NCI-H187 treated with DMSO at 0.1 percent for 48 hours (cell line): ENCODE measurements at places on chromosomes 6 and 20.

DNA sequence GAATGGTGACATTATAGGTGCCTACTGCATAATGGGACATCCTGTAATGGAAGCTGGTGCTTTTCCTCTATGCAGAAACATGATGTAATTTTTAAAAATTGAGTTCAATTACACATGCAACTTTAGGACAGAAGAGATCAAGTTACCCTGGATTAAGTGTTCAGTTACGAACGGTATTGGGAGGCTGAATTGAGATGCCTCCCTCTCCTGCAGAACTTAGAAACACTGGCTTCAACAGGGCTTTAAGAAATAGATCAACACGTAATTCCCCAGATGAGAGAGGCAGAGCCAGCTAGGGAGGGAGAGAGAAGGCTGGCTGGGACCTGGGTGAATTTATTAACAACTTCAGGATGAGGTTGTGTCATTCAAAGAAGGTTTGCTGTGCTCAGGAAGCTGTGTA lies 232.8 kb downstream of the CDH26 start:
- DNase-seq: no peak

DNA sequence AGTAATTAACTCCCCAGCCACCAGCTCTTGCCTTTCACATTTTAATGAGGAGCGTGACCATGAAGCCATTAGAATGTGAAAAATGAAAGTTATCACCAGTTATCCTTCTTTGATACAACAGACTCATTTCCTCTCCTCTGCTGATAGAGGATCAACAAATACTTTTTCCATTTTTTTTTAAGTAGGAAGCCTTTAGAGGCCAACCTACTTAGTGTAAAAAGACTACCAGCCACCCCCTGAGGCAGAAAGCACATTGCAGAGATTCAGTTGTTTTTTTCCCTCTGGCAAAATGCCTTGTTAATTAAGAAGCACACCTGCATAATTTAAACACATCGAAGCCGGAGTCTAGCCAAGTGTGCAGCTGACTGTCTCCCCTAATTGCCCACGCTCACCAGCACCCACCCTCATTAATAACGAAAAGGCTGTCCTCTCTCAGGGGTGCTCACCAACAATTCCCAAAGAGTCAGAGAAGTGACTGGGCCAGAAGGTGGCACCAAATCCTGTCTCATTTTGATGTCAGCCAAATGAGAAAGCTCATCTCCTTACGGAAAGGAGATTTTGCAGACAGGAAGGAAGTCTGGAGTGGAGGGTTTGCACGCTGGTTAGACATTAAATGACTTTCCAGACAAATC lies 60.9 kb upstream of the MC3R start:
- DNase-seq: no peak

DNA sequence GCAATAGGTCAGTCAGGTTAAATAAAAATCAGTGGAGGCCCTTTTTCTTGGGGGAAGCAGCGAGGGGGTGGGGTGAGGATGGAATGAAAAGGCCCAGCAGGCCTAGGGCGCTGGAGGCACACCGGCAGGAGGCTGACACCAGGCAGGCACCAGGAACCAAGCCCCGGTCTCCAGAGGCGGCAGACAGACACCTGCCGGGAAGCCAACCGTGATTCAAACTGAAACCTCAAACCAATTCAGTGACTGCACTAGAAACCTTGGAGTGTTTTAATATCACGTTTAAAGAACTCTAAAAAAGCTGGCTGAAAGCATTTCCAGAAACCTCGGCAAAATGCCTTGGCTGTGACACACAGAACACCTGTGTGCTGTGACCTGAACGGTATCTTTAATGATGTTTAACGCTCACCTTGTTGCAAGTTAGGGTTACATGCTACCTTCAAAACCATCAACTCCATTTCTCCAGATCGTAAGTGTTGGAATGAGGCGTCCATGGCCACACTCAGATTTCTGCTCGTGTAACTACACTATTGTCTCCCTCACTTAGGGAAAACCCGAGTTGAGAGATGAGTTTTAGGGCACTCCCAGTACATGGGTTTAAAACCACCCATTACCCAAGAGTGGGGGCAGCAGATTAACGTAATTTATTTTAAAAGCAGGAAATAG lies 27.2 kb downstream of the DIDO1 start:
- DNase-seq: peak; percentile 46

DNA sequence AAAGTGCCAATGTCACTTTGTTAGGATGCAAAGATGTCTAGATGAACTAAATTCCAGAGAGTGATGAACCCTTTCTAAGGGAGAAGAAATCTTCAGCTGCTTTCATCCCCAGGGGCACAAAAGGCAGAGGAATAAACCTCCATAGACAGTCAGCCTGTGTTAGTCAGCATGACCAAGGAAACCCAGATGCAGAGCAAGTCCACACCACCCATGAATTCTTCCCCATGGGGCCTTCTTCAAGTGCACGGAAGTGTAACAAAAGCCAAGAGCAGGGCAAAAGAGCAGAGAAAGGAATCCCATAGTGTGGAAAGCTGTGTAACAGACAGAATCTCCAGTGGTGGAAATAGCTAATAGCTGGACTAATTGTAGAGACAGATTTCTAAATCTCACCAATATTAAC lies 50.0 kb downstream of the DCDC2 start:
- no peak for DNase-seq

DNA sequence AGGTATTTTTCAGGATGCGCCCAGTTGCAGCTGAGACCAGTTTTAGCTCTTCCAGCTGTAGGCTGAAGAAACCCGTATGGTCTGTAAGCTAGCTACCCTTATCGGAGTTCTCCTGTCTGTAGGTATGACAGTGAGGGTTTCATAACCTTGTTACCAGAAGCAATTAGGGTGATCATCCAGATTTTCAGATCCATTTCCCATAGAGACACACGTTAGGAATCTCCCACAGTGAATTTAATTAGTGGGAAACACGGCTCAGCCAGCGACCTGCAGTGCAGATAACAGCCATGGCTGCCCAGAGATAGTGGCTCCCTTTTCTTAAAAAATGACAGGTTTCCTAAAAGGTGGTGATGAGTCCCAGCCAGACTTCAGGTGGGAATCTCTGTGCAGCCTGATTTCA lies 111.1 kb downstream of the BTBD3 start:
- DNase-seq: no peak

DNA sequence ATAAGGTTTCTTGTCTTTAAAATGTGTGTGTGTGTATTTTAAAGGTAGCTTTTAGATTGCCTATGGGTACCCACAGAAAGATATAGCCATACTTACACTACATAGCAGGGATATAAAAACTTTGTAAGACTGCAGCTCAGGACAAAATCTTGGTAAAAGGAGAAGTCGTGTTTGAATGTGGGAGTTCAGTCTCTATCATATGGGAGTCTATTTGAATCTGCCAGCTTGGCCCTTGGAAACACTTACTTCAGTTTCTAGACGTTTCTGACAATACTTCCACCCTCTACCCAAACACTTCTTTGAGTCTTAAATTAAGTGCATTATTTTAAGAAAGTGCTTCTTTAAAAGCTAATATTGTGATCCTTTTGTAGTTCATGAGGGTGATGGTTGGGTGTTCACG lies 155.7 kb downstream of the CARMIL1 start:
- no peak for DNase-seq

- no peak for DNase-seq
Observed at GRCh38 chr6:167706313-167707109, 120.2 kb upstream of the AFDN start.

- no peak for DNase-seq
Observed at GRCh38 chr20:1304710-1305515, 24.0 kb downstream of the SDCBP2 start.

DNA sequence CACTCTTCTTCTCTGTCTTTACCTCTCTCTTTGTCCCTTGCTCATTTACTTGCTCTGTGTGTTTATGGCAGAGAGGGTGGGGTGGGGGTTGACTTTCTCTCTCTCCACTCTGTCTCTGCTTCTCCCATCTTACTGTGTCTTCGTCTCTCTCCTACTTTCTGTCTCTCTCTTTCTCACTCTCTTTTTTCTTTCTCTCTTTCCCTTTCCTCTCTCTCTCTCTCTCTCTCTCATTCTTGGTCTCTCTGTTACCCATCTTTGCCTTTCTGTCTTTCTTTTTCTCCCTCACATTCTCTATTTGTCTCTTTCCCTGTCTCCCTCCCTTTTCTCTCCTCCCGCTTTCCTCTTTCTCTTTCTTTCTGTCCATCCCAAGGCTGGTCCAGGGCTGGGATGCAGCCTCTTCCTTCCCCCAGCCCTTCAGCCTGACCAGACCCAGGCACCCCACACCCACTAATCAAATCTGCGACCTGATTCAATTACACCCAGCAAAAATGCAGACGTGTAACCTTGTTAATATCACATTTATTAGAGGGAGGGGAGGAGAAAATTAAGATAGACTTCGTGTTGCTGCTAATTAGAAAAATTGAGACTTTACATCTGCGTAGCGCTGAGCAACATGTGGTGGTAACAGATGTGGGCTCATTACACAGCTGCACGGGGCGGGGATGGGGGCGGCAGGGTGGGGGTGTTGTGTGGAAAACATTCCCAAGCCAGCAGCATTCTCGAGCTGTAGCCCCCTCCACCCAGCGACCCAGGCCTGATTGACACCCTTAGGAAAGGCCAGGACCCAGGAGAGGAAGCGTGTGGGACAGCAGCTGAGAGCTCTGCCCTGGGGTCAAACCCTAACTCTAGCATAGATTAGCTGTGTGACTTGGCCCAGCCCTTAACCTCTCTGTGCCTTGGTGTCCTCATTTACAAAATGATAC lies 124.9 kb upstream of the MAFB start:
- DNase-seq: no peak

DNA sequence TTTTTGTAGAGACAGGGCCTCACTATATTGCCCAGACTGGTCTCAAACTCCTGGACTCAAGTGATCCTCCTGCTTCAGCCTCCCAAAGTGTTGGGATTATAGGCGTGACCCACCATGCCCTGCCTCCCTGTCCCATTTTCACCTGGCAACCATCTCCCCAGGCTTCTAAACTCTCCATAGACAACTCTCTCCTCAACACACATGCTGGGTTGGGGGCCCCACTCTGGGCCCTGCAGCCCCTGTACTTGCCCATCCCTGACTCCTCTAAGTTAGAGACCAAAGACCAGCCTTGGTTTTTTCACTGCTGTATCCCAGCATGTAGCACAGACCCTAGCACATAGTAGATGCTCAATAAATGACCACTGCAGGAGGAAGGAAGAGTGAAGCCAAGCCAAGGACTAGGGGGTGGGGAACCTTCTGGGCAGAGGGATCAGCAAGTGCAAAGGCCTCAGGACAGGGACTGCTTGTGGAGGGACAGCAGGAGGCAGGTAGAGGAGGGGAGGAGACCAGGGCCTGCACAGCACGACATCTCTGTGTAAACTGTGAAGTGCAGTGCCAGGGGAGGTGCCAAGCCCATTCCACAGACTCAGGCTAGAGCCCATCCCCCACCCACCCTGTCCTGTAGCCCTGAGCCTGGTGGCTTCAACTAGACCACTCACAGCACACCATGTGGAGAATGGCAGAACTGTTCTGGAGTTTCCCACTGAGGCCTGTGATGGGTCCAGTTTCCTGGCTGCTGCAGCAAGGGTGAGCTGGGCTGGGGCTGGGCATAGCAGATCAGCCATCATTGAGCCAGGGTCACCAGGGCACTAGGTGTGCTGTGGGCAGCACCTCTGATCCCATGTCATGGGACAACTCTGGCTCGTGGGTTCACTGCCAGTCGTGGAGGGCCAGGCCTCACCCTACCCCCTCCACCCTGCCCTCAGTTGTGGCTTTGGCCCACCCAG lies 3.4 kb upstream of the SRC start:
- no peak for DNase-seq

- no peak for DNase-seq
Observed at GRCh38 chr6:36875250-36875633, 639 bp upstream of the PPIL1 start.

GRCh38 chr6:157034436-157035230 lies 257.5 kb downstream of the ARID1B start:
- no peak for DNase-seq

- DNase-seq: no peak
Observed at GRCh38 chr20:52736507-52736906, 235.7 kb upstream of the TSHZ2 start.

DNA sequence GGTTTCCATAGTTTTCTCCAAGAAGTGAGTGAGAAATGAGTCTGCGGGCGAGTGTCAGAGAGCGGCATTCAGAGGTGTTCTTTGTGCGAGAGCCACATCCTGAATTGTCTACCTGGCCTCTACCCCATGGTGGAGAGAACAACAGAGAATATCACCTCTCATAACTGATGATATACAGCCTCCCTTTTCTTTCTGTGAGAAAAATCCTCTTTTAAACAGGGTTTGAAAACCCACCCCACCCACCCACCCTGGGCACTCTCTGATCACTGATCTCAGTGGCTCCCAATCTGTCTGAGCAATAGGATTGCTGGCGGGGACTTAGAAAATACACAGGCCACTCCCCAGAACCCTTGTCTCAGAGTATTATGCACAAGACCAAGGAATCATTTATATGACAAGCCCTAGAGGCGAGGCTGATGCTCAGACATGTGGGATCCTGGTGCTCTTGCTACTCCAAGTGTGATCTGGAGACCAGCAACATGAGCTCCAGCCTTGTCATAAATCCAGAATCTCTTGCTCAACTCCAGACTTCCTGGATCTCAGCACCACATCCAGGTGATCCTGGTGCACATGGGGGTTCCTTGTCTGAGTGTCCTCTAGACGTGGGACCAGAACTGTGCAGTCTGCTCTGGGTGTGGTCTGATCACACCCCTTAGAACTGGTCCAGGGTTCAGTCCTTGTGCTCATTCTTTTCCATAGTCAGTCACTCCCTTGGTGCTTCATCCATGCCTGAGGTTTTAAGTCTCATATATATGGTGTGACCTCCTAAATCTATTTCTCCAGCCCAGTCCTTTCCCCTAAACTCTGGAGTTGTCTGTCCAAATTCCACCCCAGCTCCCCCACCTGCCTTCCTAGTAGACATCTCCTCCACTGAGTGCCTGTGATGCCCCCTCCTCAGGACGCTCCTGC lies 5.3 kb downstream of the HLA-B start:
- no peak for DNase-seq

- no peak for DNase-seq
Observed at GRCh38 chr6:54285595-54285994, 22.6 kb upstream of the TINAG start.

DNA sequence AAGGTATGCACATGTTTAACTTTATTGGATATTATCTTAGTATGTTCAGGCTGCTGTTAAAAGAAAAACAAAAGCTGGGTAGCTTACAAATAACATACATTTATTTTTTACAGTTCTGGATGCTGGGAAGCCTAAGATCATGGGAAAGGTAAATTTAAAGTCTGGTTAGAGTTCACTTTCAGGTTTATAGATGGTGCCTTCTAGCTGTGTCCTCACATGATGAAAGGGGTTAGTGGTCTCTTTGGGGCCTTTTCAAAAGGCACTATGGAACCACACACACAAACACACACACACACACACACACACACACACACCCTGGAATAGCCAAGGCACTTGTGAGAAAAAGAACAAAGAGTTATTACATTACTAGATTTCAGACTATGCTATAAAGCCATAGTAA lies 805.8 kb upstream of the GJE1 start:
- no peak for DNase-seq
